ENCODE measurements at places on chromosomes 16 and 17.

DNA sequence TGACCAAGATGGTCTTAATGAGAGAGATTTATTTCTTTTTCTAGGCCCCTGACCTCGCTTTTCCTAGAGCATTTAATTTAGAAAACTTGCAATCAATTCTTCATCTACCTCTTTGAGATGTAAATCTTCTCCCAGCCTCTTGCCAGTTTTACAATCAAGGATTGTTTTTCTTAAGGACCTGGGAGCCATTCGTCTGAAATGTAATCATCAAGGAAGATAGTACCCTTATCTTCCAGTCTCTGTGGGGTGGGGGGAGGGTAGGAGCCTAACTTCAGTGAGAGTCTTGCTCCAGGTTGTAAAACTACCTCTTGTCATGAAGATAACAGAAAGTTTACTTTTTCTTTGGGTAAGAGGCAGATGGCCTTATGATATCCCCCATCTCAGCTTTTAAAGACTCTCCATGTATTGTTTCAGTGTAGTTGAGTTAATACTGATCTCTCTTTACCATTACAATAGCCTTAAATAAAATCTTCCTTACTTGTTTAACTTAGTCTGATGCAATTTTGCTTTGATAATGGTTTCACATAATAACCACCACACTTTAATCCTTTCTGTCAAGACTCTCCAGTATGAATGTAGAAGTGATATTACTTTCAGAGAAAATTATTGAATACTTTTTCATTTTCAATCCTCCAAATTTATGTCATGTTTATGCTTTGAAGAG, 110.2 kb upstream of the CPHXL start:
- no peak for DNase-seq

DNA sequence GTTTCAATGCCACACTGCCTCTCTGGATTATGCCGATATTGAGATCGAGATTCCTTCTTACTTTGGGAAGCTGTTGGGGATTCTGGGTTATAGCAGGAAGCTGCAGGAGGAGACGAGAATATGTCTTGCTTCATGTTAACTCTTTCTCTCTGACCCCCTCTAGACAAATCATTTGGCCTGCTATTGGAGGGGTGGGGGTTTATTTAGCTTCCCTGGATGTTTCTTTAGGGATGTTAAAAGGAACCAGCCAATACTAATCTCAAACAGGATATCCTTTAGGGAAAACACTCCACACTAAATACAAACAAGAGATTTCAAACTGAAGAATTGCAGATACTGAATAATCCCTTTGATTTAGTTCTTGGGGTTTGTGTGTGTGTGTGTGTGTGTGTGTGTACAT, 102.6 kb downstream of the TMEM100 start:
- DNase-seq, result no peak

GRCh38 chr17:34006126-34006525, 249.0 kb upstream of the CCL2 start:
- no peak for DNase-seq

- DNase-seq, result no peak
Observed at GRCh38 chr16:84833144-84833500, 13.3 kb downstream of the CRISPLD2 start.

GRCh38 chr16:11063448-11064201, 119.3 kb downstream of the CLEC16A start:
- DNase-seq, result no peak

DNA sequence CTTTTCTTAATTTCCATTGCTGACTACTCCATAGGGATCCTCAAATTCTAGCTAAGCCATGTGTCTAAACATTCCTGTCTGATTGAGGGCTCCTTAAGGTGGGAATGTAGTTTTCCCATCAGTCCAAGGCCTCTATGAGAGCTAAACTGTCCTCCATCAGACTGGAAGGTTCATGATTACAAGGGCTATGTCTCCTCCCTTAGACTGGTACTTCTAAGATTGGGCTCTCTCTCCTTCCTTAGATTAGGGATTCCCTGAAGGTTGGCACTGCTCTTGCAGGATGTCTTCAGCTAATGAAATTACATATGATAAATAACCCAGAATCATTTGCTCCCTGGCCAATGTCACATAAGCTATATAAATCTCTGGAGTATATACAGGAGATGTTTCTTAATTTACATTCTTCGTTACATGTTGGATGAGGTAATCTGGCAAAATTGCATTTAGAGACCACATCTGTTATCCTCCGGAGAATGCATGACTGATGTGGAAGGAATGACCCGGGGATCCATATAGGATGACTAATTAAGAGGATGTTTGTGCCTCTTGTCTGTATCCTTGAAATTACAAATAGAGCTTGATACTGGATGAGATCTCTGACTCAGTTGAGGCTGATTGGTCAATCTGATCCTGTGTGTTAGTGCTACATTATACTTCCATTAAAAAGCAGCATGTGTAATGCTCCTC, 14.2 kb downstream of the B4GALNT2 start:
- no peak for DNase-seq

DNA sequence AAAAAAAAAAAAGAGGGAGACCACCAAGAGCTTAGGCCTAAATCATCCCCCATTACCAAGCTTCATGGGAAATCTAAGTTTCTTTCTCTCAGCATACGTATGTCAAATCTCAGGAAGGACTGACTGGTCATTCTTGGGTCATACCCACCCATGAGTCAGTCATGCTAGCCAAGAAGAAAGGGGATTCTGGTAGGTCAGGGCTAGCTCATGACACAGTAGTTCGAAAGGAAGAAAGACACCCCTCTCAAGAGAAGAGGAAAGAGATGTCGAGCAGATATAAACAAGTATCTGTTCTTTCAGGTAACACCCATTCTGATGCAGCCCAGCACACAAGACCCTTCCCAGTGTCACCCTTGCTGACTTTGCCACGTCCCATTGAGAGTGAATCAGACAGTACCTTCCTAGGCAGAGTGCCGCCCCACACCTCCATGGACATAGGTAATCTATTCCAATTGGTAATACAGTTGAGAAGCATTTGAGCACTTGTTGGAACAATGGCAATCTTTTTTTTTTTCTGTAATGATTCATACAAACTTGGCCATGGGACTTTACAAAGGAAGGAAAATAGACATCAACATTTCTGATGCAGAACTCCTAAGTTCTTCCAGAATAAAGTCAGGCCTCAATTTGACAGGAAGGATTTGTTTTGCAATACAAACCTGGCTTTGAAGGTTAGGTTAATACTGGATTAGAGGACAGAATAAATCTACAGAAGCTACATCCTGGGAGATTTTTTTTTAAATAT, 38.2 kb downstream of the COPRS start:
- no peak for DNase-seq

- no peak for DNase-seq
Observed at GRCh38 chr17:68627956-68628575, 26.9 kb upstream of the FAM20A start.

- DNase-seq, result no peak
Observed at GRCh38 chr17:77101521-77102410, 39.0 kb upstream of the SEC14L1 start.
